ENCODE measurements at places on chromosomes 4 and X.

DNA sequence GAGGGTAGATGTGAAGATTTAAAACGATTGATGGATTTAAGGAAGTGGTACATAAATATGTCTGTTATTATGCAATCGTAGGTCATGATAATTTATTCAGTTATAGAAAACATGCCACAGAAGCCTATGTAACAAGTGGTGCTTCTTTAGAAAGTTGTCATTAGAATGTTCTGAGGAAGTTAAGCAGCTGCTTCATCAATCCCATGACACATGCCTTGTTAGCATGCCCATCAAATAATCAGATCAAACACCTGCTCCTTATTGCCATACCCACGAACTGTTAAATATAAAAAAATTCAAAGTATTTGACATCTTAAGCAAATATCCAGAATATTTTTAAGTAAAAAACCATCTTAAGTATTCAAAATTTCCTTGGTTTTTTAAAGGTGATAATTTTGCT lies 76.4 kb upstream of the MYOZ2 start:
- no peak for DNase-seq

GRCh38 chr4:153900426-153900825 lies 111.5 kb upstream of the SFRP2 start:
- DNase-seq: no peak

- DNase-seq: no peak
Measured at GRCh38 chr4:25090516-25090915, 59.8 kb upstream of the LGI2 start.

GRCh38 chr4:83989835-83990234 lies 453.9 kb downstream of the GPAT3 start:
- no peak for DNase-seq

GRCh38 chr4:125505621-125506020 lies 190.9 kb downstream of the FAT4 start:
- no peak for DNase-seq

GRCh38 chrX:149641835-149642234 lies 10.2 kb upstream of the TMEM185A start:
- no peak for DNase-seq

- DNase-seq: no peak
Measured at GRCh38 chr4:57103051-57103450, 7.1 kb downstream of the IGFBP7 start.

- no peak for DNase-seq
Measured at GRCh38 chrX:31609130-31609529, 537.3 kb upstream of the FTHL17 start.

DNA sequence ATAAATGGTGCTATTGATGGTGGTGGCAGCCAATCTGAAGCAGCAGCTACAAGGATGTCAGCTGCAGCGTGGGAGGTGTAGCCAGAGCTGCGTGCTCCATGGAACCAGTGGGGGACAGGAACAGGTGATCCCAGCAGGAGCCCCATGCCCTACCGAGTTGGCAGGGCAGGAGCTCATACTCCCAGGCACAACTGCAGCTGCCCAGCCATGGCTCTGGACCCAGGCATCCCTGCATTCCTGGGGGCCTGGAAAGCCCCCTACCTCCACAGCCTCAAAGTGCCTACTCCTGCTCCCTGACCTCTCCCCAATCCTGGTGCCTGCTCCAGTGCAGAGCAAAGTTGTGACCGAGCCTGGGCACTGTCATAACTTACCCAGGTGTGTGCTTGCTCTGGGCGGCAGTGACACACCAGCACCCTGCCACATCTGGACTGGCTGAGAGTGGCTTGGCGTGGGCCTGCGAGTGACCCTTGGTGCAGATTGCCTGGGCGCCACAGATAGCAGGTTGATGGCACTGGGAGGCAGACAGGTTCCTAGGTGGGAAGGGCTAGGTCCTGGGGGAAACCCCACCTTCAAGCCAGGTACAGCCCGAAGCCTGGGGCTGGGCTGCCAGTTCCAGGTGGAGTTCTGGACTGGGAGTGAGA lies 101.1 kb downstream of the DCAF12L2 start:
- DNase-seq: no peak

DNA sequence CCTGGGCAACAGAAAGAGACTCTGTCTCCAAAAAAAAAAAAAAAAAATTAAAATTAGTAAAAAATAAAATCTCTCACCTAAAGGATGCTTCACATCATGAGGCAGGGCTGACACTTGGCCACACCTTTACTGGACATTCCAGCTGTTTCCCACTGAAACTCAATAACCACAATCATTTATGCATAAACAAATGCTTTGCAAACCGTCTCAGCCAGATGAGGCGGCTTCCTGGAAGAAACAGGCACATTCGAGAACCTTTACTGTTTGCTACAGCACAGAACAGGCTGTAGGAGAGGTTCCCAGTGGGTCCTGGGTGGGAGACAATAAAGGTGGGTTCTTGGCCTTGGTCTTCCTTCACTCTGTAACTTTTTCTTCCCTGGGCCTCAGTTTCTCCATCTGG lies 10.9 kb upstream of the TBC1D14 start:
- DNase-seq: no peak

DNA sequence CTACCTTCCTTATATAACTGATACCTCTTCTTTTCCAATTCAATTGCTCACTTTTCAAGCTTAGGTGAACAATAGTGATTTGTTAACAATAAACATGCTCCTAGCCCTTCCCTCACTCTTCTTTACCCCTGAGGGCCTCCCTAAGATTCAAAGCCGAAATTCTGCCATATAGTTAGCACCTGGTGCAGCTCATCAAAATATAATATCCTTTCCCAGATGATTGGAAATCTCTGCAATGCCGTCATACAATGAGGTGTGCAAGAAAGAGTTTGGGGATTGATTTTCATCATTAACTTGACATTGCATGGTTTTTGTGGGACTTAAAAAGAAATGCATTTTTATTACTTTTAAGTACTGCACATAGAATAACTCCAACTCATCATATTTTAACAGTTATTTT lies 95.3 kb downstream of the HDAC8 start:
- DNase-seq: no peak

- DNase-seq: no peak
Measured at GRCh38 chrX:67607466-67607865, 63.6 kb downstream of the AR start.

DNA sequence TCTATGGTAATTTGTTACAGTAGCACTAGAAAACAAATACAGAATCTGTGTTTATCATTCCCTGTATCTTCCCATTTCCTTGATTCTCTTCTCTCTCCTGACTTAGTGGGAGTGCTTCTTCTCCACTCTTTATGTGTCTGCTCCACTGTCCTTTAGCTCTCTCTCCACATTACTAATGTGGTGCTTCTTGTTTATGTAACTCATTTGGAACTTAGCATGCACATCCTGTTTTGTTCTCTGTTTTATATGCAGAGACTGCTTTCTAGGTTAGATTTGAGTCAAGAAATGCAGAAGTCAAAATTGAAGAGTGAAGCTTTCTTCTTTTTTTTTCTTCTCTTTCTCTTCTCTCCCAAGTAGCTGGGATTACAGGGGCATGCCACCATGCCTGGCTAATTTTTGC lies 25.9 kb downstream of the ADH1A start:
- DNase-seq: no peak

DNA sequence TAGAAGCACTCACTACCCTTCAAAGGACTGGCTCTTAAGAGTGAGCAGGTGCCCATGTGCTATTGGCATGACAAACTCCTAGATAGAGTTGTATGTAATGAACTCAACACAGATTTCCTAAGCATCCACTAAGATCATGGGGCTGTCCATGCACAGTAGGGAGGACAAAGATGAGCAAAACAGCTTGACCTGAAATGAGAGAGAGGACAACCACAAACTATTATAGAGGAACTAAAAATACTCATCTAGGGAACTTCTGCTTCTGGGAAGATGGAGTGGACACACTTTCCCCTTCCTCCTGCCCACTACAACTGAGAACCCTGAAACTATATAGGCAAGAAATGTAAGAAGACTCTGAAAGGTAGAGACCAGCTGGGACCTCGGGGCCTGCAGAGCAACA lies 20.8 kb upstream of the TMEM128 start:
- no peak for DNase-seq

DNA sequence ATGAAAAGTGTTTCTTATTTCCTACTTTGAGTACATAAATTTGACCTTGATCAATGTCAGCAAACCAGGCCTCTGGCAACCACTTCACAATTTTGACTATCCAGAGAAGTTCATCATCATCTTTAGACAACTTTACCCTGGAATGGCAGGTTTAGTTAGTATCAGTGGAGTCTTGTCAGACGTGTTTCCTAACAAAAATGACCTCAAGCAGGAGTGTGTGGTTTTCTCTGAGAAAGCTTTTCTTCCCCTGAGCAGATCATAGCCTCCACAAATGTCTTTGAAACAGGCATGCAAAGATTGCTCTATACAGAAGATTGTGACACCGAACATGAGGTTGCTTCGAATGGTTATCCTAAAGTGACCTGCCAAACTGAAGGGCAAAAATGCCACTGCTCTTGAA lies 642.3 kb downstream of the RPA4 start:
- no peak for DNase-seq

DNA sequence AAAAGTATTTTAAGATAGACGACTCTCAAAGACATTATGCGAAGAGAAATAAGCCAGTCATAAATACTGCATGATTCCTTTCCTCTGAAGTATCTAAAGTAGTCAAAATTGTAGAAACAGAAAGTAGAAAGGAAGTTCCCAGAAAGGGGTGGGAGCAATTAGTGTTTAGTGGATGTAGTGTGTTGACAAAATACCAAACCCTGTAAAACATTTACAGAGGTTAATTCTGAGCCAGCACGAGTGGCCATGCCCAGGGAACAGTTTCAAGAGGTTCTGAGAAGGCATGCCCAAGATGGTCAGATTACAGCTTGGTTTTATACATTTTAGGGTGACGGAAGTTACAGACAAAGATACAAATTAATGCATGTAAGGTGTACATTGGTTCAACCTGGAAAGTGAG lies 34.4 kb upstream of the SLC25A4 start:
- DNase-seq: no peak

DNA sequence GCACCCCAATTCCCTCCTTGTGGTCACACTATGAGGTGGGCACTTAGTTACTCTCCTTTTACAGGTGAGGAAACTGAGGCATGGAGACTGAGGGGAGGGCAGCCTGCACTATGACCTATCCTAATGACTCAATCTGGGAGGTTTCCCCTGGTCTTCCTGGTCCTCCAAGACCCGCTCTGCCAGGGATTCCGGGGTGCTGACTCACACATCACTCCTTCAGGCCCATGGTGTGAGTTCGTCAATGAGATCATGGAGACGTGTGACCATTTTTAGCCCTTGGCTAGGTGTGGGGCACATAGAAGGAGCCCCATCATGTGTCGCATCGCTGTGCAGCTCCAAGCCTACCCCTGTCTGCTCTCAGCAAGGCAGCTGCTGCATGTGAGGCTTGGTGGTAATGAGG lies 32.4 kb upstream of the BCOR start:
- no peak for DNase-seq

DNA sequence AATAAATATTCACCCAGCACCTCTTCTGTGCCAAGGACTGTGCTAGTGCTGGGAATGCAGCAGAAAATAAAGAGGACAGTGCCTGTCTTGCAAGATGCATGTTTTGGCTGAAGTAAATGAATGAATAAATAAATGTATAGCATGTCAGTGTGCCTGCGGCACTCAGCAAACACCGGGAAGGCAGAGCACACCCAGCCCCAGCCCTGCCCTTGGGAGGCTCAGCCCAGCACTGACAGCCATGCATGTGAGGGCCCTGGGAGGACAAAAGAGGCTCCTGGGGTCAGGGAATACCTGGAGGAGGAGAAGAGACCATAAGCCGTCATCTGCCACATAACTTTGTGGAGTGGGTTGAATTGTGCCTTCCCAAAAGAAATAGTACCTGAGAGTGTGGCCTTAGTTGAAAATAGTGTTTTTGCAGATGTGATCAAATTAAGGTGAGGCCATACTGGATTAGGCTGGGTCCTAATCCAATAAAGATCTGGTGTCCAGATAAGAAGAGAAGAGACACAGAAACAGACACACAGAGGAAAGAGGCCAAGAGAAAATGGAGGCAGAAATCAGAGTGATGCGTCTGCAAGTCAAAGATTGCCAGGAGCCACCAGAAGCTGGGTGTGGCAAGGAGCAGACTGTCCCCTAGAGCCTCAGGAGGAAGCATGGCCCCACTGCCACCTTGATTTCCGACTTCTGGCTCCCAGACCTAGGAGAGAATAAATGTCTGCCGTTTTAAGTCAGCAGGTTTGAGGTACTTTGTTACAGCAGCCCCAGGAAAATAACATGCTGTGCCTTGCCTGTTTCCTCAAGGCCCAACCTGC lies 16.3 kb downstream of the C4orf50 start:
- DNase-seq: no peak

DNA sequence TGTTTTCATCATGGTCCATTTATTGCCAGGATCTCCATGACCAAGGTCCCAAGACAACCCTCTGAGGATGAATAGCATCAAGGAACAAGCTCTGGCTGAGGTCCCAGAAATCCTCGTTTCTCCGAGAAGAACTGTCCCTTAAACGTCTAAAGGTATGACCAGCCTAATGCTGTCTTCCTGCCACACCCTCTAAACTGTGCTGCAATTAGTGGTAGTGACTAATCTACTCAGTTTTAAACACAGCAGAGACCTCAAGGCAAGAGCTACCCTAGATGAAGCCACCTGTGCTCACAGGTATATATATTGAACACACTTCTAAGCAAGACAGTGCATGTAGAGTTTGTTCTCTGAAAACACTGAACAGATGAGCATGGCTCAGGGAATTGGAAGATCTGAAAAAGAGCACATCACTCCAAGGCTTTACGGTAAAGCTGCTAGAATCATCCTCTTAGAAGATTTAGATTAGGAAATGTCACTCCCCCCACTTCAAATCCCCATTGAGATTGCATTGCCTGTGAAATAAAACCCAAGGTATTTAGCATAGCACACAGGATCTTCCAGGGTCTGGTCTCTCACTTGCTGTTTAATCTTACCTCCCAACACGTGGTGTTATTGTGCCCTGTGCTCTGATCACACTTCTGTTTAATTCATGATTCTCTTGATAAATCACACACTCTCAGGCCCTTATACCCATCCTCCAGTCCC lies 173.9 kb upstream of the VCX3A start:
- DNase-seq: no peak

DNA sequence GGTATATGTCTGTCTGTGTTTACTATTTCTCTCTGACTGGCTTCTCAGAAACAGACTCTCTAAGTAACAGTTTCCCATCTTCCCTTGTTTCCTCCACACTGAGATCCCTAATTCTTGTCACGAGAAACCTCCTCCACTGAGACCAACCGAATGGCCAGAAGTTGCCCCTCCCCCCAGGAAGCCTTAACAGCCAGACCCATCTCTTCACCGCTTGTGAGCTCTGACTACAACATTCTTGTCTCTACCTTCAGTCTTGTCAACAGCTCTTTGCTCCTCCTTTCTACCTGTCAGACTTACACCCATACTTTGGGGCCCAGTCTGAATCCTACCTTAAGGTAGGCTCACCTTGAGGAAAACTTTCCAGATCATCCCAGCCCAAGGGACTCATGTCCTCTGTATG lies 90.8 kb downstream of the NHSL2 start:
- DNase-seq: no peak

GRCh38 chrX:39288592-39288991 lies 487.3 kb downstream of the MID1IP1 start:
- no peak for DNase-seq

- no peak for DNase-seq
Measured at GRCh38 chrX:31228415-31228832, 156.6 kb upstream of the FTHL17 start.
